ENCODE measurements at places on chromosomes 3 and 15.

DNA sequence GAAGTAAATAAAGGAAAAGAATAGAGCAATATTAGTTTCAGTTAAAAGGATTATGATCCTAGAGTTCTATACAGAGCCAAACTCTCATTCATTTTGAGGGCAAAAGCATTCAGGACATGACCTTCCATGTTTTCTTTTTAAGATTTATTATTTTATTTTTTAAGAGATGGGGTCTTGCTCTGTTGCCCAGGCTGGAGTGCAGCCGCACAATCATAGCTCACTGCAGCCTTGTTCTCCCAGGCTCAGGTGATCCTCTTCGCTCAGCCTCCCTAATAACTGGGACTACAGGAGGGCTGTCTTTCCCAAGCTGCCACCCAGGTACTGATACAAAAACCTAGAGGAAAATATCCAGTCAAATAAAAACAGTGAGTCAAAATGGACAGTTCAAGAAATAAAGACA, 13.6 kb upstream of the CCDC13 start:
- no peak for DNase-seq

DNA sequence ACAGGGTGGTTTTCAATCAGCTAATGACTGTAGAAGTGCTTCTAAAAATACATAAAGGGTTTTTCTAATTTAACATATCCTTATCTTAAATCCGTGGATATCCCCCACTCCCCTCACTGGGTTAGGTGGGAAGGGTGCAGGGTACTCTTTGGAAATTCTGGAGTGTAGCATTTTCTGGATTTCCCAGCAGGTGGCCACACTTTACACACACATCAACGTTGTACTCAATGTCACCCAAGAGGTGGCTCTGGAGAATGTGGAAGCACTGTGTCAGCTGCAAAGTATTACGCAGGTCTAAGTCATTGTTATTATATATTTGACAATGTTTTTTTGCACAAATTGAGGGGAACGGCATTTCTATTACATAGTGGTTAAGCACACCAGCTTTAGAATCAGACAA, 168.8 kb downstream of the CHDH start:
- no peak for DNase-seq

- no peak for DNase-seq
Measured at GRCh38 chr3:138205527-138205926, 18.4 kb downstream of the ARMC8 start.

DNA sequence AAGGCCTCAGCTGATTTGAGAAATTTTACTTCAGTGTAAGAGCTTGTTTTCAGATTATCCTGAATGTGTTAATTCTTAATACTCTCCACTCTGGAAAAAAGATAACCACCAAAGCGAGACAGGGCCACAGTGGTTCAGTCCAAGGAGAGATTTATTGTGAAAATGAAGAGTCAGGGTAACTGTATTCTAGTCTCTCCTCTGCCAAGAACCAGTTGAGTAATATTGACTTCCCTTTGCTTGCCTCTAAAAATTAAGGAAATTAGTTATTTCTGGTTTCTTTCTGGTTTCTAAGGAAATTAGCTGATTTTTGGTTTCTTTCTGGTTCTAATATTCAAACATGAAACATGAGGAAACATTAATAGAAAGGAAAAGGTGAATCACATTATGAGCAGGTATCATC, 34.9 kb downstream of the PPP1R2 start:
- no peak for DNase-seq

DNA sequence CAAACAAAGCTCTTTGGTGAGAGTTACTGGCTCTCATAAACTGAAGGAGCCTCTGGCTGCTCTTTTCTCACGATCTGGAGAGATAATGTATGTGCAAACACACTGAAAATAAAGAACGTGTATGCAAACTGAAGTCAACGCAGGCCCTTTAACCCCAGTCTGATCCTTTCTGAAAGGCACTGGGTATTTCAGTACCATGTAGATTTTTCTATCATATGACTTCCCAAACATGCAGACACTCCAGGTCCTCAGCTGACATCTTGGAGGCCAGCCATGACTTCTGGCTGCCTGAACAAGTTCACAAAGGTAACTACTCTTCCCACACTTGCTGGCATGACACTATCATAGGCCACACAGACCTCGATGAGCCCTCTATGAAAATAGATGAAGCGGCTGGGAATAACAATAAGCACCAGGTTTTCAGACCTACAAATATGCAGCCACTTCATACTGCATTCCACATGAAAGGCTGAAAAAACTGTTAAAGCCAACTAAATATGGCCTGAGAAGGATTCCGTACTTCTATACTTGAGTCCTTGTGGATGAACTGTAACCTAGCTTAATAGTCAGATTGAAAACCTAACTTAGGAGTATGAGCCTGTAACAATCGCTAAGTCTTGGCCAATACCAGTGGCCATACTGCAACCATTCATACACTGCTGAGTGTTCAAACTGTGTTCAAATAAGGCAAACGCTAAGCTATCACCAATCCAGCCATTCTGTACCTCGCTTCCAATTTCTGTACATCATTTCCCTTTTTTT, 121.3 kb downstream of the THRB start:
- peak; percentile 78 for DNase-seq

- DNase-seq: no peak
Measured at GRCh38 chr15:89660556-89660955, 5.3 kb upstream of the KIF7 start.

- DNase-seq: no peak
Measured at GRCh38 chr15:78950902-78951840, 6.3 kb upstream of the CTSH start.

GRCh38 chr15:31163769-31164572, 62.4 kb upstream of the TRPM1 start:
- DNase-seq: no peak

- no peak for DNase-seq
Measured at GRCh38 chr3:197168063-197168462, 130.3 kb downstream of the DLG1 start.

- no peak for DNase-seq
Measured at GRCh38 chr3:41716471-41716870, 245.4 kb downstream of the ULK4 start.

- no peak for DNase-seq
Measured at GRCh38 chr3:187291001-187291511, 481 bp downstream of the MASP1 start.

DNA sequence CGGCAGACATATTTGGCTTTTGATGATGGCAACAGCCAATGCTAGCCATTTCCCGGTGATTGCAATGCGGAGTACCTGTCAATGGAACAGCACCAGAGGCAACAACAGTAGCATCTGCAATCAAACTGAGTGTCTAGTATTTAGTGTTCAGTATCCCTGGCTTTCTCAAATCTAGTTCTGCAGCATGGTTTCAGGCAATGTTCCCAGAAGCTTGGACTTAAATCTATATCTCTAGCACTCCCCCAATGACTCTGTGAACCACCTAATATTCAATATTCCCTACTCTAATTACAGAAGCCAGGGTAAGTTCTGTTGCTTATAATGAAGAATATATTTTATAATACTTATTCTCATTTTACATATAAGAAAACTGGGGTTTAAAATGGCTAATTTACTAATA, 48.2 kb downstream of the TBL1XR1 start:
- DNase-seq: no peak

GRCh38 chr3:20658491-20658890, 472.5 kb upstream of the SGO1 start:
- DNase-seq: no peak

GRCh38 chr3:190041333-190042041, 79.2 kb downstream of the P3H2 start:
- no peak for DNase-seq

- no peak for DNase-seq
Measured at GRCh38 chr15:90620379-90621067, 90.8 kb downstream of the CRTC3 start.

Measured in left ventricle myocardium inferior (tissue), 1 donor.